Stimulated activated CD8-positive, alpha-beta memory T cell treated with anti-CD3 and anti-CD28 coated beads, Interleukin-15, amount 100 ng/mL, for 1 hour (primary cell): ENCODE measurements at places on chromosomes 13 and 19.

DNA sequence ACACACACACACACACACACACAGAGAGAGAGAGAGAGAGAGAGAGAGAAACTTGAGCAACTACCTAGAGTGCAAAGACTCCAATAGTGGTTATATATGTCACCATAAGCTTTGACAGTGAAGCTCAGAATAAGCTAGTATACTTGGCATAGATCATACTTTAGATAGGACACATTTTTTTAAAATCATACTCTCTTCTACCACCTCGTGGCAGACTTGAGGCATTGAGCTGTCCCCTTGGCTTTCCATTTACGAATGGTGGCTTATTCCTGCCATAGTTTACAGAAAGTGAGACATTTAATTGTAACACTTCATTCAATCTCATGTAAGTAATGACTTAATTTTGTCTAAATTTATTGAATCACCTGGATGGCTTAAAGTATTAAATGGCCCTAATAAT is 108.2 kb downstream of the EDNRB start:
- DNase-seq = no peak

DNA sequence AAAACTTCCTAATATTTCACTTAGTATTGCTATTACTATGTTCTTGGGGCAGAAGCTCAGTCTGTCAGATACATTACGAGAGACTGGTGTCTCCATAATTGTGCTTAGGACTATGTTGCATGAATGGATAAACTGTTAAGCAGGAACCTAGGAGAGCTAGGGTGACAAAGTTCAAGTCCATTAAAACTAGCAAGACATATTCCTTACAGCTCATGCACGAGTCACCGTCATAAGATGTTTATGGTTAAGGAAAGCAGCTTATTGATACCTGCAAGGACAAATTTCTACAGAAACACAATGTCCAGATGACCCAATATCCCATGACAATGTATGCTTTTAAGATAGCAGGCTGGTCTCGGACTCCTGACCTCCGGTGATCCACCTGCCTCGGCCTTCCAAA is 5.7 kb upstream of the ZNF813 start:
- no peak for DNase-seq

- no peak for DNase-seq
These were observed 306.2 kb downstream of the TEX29 start for GRCh38 chr13:111626371-111627305.

- DNase-seq = no peak
These were observed 139.7 kb downstream of the SLITRK6 start for GRCh38 chr13:85659493-85659892.

- DNase-seq = no peak
These were observed 849.7 kb downstream of the UQCRFS1 start for GRCh38 chr19:28363254-28363653.

DNA sequence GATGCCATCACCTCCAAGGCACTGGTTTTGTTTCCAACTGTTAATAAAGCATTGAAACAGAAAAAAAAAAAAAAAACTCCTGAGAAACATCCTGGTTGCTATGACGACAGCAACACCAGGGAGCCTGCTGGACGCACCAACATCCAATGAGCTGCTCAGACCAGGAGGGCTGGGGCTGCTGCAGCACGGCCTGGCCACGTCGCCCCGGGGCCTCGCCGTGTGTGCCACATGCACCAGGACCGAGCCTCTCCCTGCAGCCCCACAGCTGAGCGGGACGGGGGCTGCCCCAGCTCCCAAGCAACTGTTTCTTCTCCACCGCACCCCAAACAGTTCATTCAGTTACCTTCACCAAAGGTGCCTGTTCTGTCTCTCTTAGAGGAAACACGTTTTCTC is 54.5 kb downstream of the RASA3 start:
- DNase-seq = no peak

- no peak for DNase-seq
These were observed 108.2 kb downstream of the SIPA1L3 start for GRCh38 chr19:38015216-38015615.

GRCh38 chr13:56015919-56016318 is 1124.8 kb upstream of the PRR20A start:
- DNase-seq = no peak

- DNase-seq = no peak
These were observed 386 bp downstream of the GIPR start for GRCh38 chr19:45668342-45668871.

- no peak for DNase-seq
These were observed 59.0 kb downstream of the PTPRS start for GRCh38 chr19:5281588-5281987.

GRCh38 chr13:50344717-50345116 is 329.5 kb downstream of the KCNRG start:
- DNase-seq = no peak

GRCh38 chr13:106686163-106686562 is 118.2 kb upstream of the ARGLU1 start:
- no peak for DNase-seq

GRCh38 chr19:38556521-38557174 is 61.1 kb downstream of the MAP4K1 start:
- no peak for DNase-seq

DNA sequence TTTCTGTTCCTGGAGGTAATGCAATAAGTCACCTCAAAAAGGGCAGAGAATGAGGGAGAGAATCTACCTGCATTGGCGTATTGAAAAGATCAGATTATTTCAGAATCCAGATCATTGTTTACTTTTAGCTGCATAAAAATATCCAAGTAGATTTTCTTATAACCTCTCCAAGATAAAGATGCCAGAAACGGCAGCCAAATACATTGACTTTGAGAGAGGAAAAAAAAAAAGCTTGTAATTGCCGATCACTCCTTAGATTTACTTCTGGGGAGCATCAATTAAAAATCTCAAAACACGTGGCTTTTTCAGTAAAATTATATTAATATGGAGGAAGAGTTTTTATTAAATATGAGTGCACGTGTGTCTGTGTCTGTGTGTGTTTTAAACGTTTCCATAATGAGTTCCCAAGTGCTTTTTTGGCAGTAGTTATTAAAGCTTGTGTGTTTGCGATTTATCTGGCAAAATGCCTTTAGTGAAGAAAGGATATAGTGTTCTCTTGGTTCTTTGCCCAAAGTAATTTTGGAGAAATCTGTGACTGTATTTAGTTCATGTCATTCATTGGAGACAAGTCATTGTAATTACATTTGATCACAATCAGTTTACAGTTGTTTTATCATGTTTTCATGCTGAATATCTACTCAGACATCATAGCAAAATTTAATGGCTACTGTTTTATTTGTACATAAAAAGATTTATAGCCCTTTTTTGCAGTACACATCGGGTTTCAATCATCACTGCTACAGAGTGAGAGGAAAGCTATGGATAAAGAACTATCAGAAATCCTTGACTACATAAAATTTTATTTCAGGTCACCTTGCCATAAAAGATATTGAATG is 176.1 kb downstream of the TM9SF2 start:
- no peak for DNase-seq
